ENCODE measurements at places on chromosomes 1 and 21. TPM values are rescaled to one million over a fixed set of nuclear protein-coding genes. Genes with fewer than 3 reads are reported as not detected.

DNA sequence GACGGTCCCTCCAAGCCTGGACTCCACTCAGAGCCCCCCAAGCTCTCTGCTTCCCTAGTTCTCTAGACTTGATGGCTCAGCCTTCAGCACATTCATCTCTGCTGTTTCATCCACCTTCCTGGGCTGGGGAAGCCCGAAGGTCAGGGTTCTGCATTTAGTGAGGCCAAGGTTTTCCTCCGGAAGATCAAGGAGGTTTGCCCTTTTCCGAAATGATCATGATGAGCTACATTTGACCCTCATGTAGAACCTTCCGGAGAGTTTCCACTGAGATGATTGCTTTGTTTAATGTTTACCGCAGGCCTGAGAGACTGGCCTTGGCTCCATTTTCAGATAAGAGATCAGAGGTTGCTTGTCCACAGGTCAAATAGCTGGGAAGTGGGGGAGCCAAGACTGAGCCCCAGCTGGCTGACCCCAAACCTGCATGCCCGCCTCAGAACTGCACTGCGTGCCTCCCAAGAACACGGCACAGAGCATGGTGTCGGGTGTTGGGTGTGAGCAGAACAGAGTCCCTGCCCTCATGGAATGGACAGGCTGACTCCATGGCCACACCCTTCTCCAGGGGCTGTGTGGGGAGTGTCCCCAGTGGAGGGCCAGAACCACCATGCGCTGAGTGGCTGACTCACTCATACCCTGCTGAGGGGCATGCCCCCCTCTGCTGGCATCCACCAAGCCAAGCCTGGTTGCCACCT lies 200.8 kb upstream of the TMEM51 start:
- H3K27me3 ChIP-seq: no peaks in the 10 kb centered on the region
- no peak for DNase-seq
- H3K4me1 ChIP-seq: peaks cover 2% of the 10 kb centered on the region
- no peak overlapping the region for H3K4me3 ChIP-seq
- no peaks in the 10 kb centered on the region for H3K36me3 ChIP-seq

Gene MAP3K21
- total RNA-seq: 8.7 TPM

DNA sequence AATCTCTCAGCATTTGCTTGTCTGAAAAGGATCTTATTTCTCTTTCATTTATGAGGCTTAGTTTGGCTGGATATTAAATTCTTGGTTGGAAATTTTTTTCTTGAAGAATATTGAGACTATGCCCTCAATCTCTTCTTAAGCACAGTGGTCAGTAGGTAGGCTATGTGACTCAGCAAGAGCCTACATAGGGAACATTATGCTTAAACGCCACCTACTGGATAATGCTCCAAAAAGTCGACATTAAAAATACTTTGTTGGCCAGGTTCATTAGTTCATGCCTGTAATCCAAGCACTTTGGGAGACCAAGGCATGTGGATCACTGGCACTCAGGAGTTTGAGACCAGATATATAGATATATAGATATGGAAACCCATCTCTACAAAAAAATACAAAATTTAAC lies 678.0 kb upstream of the USP24 start:
- no peaks in the 10 kb centered on the region for H3K36me3 ChIP-seq
- no peak overlapping the region for H3K4me3 ChIP-seq
- H3K4me1 ChIP-seq: no peaks in the 10 kb centered on the region

Gene RBP7
- total RNA-seq: 39.8 TPM

Gene TGFBR3
- total RNA-seq: 223 TPM

GRCh38 chr1:46960250-46960649 lies 19.0 kb upstream of the CYP4A11 start:
- H3K36me3 ChIP-seq: no peaks in the 10 kb centered on the region
- no peak overlapping the region for H3K4me3 ChIP-seq
- H3K4me1 ChIP-seq: no peaks in the 10 kb centered on the region
- DNase-seq: no peak

Gene HENMT1
- 1.5 TPM for total RNA-seq

Gene VTCN1
- total RNA-seq: not detected

DNA sequence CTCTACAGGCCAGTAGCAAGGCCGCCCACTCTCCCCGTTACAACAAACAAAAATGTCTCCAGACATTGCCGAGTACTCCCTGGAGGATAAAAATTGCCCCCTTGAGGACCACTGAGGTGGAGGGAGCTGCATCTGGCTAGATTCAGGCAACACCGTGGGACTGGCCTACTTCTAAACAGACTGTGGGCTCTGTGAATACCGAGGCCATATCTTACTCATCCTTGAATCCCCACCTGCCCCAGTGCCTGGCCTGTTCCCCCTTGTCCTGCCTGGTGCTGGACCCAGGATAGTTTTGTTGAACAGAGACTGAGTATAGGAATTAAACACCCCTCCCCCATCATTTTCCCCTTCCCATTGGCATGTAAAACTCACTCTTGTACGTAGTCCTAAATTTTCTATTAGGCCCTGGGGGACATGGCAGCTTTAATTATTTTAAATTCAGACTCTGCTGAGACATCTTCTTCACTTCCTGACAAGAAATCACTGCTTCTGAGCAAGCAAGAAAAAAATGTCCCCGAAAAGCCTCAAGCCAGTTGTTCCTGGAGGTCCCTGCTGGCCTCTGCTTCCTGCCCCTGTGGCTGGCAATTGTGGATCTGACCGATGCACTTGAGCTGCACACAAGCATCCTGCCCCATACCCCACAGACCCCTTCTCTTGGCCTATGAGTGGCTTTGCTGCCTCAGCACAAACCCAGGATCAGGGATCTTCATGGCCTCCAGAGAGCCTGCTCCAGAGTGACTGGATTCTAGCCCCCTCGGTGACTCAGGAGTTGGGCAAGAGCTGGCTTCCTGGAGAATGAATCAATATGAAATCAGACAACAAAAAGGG lies 111.0 kb downstream of the ACTL8 start:
- no peak for DNase-seq
- H3K27ac ChIP-seq: no peak overlapping the region
- H3K27me3 ChIP-seq: no peaks in the 10 kb centered on the region
- no peak overlapping the region for H3K4me3 ChIP-seq
- no peaks in the 10 kb centered on the region for H3K4me1 ChIP-seq
- H3K36me3 ChIP-seq: no peaks in the 10 kb centered on the region

GRCh38 chr1:162973381-162973795 lies 95.8 kb upstream of the RGS4 start:
- DNase-seq: no peak
- H3K27me3 ChIP-seq: no peaks in the 10 kb centered on the region
- H3K4me1 ChIP-seq: no peaks in the 10 kb centered on the region
- H3K4me3 ChIP-seq: no peak overlapping the region

- H3K27me3 ChIP-seq: no peaks in the 10 kb centered on the region
- H3K4me3 ChIP-seq: no peak overlapping the region
- no peaks in the 10 kb centered on the region for H3K36me3 ChIP-seq
- DNase-seq: no peak
Observed at GRCh38 chr1:227125929-227126545, 185.9 kb downstream of the COQ8A start.

DNA sequence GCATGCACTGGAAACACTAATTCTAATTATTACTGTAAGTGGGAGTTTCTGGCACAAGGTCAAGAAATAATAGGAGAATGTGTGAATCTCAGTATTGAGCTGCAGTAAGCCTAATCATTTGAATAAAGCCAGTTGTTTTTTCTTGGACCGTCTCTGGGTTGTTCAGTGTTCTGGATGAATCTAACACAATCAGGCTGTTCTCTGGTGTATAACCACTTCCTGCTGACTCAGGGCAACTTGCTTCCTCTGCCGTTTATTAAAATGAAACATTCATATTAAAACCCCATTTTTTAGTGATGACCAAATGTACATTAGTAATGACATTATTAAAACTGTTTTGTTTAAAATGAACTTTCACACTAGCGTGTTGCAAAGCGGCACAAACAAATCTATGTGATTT lies 273.1 kb upstream of the SNX7 start:
- no peaks in the 10 kb centered on the region for H3K36me3 ChIP-seq
- DNase-seq: no peak
- H3K4me1 ChIP-seq: no peaks in the 10 kb centered on the region
- H3K27ac ChIP-seq: no peak overlapping the region

GRCh38 chr1:226722240-226722900 lies 16.7 kb downstream of the ITPKB start:
- H3K4me3 ChIP-seq: no peak overlapping the region
- peak overlapping the region; percentile 72 for H3K27ac ChIP-seq
- H3K4me1 ChIP-seq: peaks cover 13% of the 10 kb centered on the region
- no peaks in the 10 kb centered on the region for H3K36me3 ChIP-seq

DNA sequence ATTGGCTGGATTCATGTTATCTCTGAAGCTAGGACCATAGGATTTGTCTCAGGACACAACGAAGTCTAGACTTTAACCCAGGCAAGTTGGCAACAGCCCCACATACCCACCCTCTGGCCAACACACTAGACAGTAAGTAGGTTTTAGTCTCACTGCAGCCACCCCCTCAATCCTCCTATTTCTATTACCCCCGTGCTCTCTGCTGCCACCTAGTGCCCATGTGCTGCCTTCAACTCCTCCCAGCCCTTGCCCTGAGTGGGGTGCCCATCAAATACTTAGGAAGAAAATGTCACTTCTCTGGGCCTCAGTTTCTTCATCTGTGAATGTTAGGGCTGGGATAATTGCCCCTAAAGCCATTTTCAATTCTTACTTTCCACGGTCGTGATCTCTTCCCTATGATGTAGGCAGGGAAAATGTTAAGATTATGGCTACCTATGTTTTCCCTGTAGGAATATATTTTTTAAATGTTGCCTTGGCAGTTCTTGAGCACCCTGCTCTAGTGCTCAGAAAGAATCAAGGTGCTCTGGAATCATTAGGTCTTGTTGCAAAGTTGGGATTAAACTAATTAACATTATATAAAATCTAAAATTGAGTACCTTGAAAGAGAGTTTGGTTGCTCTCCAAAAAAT lies 213.0 kb downstream of the LMX1A start:
- H3K27ac ChIP-seq: no peak overlapping the region
- H3K36me3 ChIP-seq: no peaks in the 10 kb centered on the region
- H3K4me1 ChIP-seq: no peaks in the 10 kb centered on the region
- no peak overlapping the region for H3K4me3 ChIP-seq

DNA sequence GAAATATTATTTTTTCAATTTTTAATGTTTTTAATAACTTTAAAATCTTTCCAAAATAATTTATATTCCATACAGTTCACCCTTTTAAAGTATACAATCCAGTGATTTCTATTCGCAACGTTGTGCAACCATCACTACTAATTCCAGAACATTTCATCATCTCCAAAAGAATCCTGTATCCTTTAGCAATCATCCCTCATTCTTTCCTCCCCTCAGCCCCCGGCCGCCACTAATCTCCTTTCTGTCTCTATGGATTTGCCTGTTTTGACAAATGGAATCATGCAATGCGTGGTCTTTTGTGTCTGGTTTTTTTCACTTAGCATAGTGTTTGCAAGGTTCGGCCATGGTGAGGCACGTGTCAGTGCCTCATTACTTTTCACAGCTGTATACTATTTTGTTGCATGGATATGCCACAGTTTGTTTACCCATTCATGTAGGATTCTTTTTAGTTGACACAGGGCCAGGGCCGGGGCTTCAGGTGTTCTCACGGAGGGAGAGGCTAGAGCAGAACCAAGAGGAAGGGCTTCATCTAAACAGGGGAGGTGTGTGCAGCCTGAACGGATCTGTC lies 40.6 kb upstream of the ZBTB40 start:
- no peaks in the 10 kb centered on the region for H3K36me3 ChIP-seq
- H3K27me3 ChIP-seq: no peaks in the 10 kb centered on the region
- no peak overlapping the region for H3K27ac ChIP-seq
- peaks cover 19% of the 10 kb centered on the region for H3K4me1 ChIP-seq
- H3K4me3 ChIP-seq: no peak overlapping the region

GRCh38 chr1:112744009-112744578 lies 29.0 kb upstream of the PPM1J start:
- peaks cover 7% of the 10 kb centered on the region for H3K4me1 ChIP-seq
- H3K36me3 ChIP-seq: no peaks in the 10 kb centered on the region
- DNase-seq: peak; percentile 43

- no peaks in the 10 kb centered on the region for H3K27me3 ChIP-seq
- DNase-seq: peak; percentile 13
- H3K4me3 ChIP-seq: no peak overlapping the region
- H3K4me1 ChIP-seq: peaks cover 4% of the 10 kb centered on the region
Observed at GRCh38 chr21:34029743-34030528, 43.4 kb upstream of the MRPS6 start.

Gene LDLRAD1
- not detected for total RNA-seq

GRCh38 chr1:99659755-99660210 lies 13.9 kb downstream of the PALMD start:
- H3K4me1 ChIP-seq: peaks cover 10% of the 10 kb centered on the region
- peak overlapping the region; percentile 19 for H3K27ac ChIP-seq
- no peak overlapping the region for H3K4me3 ChIP-seq
- no peaks in the 10 kb centered on the region for H3K27me3 ChIP-seq
- no peak for DNase-seq
- H3K36me3 ChIP-seq: no peaks in the 10 kb centered on the region

Gene PLA2G2D
- total RNA-seq: not detected

GRCh38 chr1:9050803-9051202 lies 18.6 kb downstream of the SLC2A5 start:
- no peaks in the 10 kb centered on the region for H3K36me3 ChIP-seq
- no peaks in the 10 kb centered on the region for H3K4me1 ChIP-seq
- DNase-seq: no peak

DNA sequence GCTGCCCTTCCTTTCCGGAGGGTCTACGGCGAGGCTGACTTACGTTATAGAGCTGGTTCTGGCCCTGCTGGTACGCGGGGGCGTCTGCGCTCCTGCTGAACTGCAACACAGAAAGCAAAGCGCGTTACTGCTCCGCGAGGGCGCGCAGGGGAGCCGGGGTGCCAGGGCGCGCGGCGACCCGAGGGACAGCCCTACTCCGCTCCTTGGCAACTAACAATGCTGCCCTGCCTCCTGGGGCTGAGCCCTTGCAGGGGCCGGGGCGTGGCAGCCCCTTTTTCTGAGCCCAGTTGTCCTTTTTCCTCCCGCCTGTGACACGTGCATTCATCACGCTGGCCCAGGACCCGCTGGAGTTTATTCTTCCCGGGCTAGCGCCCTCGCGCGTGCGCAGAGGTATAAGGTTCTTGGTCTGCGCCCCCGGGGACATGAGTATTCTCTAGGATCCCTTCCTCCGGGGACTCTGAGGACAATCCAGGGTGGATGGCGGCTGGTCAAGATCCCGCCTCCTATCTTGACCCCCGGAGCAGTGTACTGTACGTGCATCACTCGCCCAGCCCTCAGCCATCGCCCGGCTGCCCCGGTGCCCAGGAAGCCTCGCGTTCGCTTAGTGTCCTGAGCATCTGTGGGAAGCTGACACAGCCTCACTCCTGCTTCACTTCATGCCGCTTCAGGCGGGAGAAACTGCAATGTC lies 78.9 kb downstream of the CD247 start:
- H3K27me3 ChIP-seq: no peaks in the 10 kb centered on the region
- peaks cover 6% of the 10 kb centered on the region for H3K4me1 ChIP-seq
- H3K4me3 ChIP-seq: no peak overlapping the region
- peak; percentile 24 for DNase-seq

- peaks cover 17% of the 10 kb centered on the region for H3K4me1 ChIP-seq
- no peak overlapping the region for H3K27ac ChIP-seq
- peak; percentile 80 for DNase-seq
Observed at GRCh38 chr1:202023001-202023433, 12.6 kb downstream of the ELF3 start.

- H3K4me3 ChIP-seq: no peak overlapping the region
- H3K27ac ChIP-seq: no peak overlapping the region
- H3K4me1 ChIP-seq: no peaks in the 10 kb centered on the region
- DNase-seq: no peak
- no peaks in the 10 kb centered on the region for H3K27me3 ChIP-seq
- H3K36me3 ChIP-seq: no peaks in the 10 kb centered on the region
Observed at GRCh38 chr21:28769683-28770082, 223.0 kb downstream of the LTN1 start.
